ENCODE measurements at places on chromosomes 3 and 15. TPM values are rescaled to one million over a fixed set of nuclear protein-coding genes. Genes with fewer than 3 reads are reported as not detected.

Gene ZNF80
- not detected for total RNA-seq

Gene CAND2
- 4.1 TPM for total RNA-seq

Gene FOXL2NB
- not detected for total RNA-seq

Gene TNIK
- total RNA-seq: 28.9 TPM

Gene FRMD5
- 14.2 TPM for total RNA-seq

Gene PATL2
- 0.62 TPM for total RNA-seq

Gene HRG
- total RNA-seq: not detected

Gene CRBN
- total RNA-seq: 61.0 TPM

Gene ALDH1A2
- 7.0 TPM for total RNA-seq

Gene IQCF5
- not detected for total RNA-seq

Gene C2CD4A
- total RNA-seq: 0.06 TPM

Gene ARPP21
- 2.1 TPM for total RNA-seq

Gene KLF13
- total RNA-seq: 40.7 TPM

Data from aortic smooth muscle cell (primary cell).